Stimulated activated CD4-positive, alpha-beta T cell treated with anti-CD3 and anti-CD28 coated beads, Interleukin-1b, Interleukin-23, amount 100 ng/mL, for 1 hour (primary cell): ENCODE measurements at places on chromosomes 1 and 21.
A peak's percentile ranks its signal among the peaks of the same experiment; 100 is the strongest.

DNA sequence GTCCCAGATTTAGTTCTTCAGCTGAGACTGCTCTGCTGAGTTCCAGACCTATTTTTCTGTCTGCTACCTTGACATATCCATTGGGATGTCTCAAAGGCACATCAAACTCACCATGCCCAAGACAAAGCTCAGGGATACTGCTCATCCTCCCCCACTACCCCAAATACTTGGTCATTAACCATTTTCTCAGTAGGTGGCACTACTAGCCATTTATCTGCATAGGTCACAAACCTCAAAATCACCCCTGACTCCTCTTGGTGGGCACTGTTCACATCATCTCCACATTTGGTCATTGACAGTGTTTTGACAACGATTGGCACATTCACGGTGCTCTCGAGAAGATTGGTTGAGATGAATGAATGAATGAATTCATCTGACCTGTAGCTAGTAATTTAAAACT is 32.1 kb downstream of the CACNA1S start:
- no peak for DNase-seq

DNA sequence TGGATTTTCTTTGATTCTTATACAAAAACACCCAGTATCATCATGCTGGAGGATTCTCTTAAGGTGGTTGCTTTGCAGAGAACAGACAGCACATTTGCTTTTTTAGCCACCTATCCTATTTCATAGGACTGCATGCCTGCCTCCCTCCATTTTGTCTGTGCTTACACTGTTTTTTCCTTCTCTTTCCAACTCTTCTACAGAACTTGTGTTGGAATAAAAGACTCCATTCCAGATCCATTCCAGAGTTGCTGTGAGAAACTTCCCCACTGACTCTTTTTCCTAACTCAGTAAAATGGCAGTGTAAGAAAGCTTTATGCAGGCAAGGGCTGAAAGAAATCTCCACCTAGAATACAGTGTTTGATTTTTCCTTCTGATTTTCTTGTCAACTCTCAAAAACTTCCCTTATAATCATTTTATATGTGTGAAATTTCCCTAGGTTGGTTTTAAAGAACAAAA is 5.2 kb upstream of the ARID1A start:
- no peak for DNase-seq

DNA sequence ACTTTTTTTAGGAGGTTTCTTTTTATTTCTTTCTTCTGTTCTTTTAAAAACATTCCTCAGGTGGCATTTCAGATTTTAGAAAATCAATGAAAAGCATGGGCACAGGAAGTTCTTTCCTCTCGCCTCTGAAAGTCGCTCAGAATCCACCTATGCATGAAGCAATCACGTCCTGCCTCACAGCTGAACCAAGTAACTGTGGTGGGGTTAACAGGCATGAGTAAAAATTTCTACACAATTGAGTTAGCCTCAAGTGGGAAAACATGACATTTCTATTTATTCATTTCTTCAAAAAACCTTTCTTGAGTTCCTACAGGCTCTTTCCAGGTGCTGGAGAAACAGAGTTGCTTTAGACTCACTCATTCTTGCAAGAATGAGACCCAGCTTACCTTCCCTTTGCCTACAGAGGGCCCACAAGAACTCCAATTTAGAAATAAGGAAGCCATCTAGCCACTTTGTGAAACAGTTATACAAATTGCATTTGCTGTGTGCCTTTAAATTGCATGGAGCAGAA is 508.9 kb upstream of the PKN2 start:
- no peak for DNase-seq

- DNase-seq: no peak
These were observed 2.6 kb upstream of the LUZP1 start for GRCh38 chr1:23171181-23171755.

DNA sequence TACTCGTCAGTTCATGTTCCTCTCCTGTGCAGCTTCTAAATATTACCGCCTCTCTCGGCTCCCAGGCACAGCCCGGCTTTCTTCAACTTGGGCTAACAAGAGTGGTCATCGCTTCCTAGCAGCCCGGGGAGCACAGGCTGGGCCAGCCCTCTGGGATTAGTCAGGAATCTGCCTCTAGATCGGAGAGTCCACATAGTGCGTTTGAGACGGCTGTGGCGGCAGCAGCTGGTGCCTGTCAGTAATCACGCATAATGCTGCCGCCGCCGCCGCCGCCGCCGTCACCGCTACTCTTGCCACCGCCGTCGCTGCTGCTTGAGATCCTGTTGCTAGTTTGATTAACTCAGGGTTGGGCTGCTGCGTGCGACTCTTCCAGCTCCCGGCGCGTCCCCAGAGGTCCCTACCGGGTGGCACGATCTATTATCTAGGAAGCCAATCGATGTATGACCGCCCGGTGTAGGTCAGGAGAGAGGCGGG is at the start of gene RXRG:
TSS of gene RXRG (minus strand) at position 230 of the 474 bp plus-strand sequence. CDS start 233 bp downstream, outside the sequence.
- DNase-seq: peak; percentile 4

DNA sequence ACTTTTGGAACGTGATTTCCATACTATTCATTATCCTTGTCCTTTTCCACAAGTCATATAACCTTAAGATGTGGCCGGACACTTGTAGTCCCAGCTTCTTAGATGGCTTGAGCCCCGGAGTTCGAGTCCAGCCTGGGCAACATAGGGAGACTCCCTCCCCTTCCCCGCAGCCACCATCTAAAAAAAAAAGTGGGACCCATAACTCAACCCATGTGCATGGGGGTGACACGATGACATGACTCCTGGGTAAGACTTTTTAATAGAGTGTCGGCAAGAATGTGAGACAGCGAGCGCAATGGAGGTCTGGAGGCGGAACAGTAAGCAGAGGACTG is 25.7 kb downstream of the MIA3 start:
- DNase-seq: no peak

DNA sequence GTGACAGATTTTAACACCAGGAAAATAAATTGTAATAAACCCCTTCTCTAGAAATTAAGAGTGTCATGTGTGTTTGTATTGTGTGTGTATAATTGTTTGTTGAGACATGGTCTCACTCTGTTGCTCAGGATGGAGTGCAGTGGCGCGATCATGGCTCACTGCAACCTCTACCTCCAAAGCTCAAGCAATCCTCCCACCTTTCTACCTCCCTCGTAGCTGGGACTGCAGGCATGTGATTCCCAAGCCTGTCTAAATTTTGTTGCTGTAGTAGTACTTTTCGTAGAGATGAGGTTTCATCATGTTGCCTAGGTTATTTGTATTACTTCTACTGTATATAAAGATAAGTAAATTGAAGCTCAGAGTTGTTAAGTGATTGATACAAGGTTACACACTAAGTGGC is 68.5 kb upstream of the RAVER2 start:
- no peak for DNase-seq

DNA sequence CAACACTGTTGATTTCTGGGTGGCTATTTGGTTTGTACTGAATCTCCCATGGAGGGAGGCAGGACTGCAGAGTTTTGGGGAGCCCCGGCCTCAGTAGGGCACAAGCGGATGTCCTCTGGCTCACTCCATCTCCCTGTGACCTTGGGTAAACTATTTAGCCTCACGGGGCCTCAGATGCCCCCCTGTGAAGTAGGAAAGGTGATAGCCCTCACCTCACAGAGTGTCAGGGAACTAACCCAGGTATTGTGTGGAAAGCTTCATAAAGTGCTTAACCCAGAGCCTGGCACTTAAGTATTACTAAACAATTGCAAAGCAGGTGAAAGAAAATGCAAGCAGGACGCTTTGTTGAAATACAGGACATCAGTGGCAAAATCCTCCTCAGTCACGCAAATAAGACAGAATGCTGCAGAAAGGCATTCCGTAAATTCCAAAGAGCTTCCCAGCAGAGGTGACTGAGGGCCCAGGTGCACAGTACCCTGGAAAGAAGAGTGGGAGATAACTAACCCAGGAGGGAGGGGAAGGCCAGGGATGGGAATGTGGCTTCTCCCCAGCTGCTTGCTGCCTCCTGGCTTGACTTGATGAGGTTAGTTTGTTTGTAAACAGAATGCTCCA is 436.3 kb downstream of the PRDM2 start:
- DNase-seq: no peak

DNA sequence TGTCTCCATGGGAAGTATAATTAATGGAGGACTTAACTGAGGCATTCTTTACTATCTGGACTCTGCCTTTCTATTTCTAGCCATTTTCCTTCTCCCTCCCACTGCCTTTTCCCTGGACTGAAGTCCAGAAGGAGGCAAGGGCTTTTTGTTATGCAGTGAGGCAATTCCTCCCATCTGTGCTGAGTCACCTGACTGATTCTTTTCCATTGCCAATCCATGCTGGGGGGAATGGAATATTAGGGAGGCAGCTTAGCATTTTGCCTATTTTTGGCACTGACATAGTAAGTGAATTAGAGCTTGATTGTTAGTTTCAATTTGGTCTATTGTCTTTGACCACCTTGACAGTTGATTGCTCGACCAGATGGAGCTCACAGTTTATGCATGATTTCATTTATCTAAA is 1000.6 kb upstream of the PRMT6 start:
- no peak for DNase-seq

DNA sequence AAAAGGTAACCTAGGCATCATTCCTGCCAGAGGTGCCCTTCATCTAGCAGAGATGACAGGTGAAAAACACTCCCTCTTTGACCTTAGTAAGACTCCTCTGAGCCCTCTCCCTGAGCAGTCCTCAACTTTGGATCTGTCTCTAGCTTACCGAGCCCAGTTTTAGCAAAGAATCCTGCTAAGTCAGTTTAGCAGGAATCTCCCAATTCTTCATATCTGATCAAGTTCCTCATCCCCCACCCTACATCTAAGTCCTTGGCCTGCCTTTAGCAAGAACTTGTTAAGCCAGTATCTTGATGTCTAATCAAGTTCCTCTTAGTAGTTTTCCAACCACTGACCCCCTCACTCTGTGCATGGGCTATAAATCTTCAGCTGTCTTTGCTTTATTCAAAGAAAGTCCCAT is 235.6 kb downstream of the OMA1 start:
- DNase-seq: no peak

- no peak for DNase-seq
These were observed 6.2 kb upstream of the IL10RB start for GRCh38 chr21:33259995-33260394.
